ENCODE measurements at places on chromosomes 11 and 22. TPM values are rescaled to one million over a fixed set of nuclear protein-coding genes. Genes with fewer than 3 reads are reported as not detected.
A peak's percentile ranks its signal among the peaks of the same experiment; 100 is the strongest.

DNA sequence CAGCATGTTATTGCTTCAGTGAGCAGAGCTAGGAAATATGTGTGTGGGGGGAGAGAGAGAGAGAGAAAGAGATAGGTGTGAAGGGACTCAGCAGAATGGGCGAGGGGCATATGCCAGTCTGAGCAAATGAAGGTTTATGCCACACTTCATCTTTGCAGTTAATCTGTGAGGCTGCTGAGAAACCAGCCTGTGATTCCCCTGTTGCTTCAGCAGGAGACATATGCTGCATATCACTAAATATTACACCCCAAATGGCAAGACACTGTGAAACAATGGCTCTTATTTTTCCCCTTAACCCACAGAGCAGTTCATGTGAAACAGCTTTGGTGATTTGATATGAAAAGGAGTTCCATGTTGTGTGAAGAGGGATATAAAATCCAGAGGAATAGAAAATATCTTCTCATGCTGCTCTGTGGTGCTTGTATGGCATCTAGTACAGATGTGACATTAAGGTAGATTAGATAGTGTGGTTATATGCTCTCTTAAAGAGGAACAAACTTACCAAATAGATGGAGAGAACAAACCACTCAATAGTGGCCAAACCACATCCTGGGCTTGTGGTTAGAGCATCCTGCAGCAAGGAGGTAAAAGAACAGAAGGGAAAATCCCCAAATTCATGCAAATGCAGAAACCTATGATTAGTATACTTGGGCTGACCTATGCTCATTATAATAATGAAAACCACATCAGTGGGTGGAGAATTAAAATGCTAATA is 864.2 kb downstream of the FAM181B start:
- no peaks in the 10 kb centered on the region for H3K4me1 ChIP-seq
- no peak for DNase-seq
- no peak overlapping the region for H3K4me3 ChIP-seq
- H3K27me3 ChIP-seq: no peaks in the 10 kb centered on the region
- no peaks in the 10 kb centered on the region for H3K36me3 ChIP-seq

DNA sequence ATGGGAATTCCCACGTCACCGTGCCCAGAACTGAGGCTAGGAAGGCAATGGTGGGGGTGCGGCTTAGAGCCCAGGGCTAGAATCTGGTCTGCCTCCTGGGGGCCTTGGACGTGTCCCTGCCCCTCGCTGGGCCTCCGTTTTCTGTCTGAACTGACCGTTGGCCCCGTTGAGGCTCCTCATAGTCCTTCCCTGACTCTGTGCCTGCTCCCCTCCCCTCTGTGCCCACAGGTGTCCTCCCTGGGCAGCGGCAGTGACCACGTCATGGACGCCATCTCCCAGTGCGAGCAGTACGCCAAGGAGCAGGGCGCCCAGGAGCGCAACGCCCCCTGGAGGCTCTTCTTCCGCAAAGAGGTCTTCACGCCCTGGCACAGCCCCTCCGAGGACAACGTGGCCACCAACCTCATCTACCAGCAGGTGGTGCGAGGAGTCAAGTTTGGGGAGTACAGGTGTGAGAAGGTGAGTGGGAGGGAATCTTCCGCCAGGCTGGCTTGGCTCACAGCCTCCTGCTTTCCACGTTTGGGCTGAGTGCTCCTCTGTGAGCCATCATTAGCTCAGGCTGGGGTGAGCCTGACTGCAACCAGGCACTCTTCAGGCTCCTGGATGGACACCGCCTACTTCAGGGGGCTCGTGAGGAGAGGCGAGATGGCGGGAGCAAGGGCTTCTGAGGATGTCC is 63.9 kb downstream of the MYO7A start:
- peaks cover 2% of the 10 kb centered on the region for H3K27me3 ChIP-seq
- DNase-seq: peak; percentile 80
- no peak overlapping the region for H3K27ac ChIP-seq
- H3K4me1 ChIP-seq: no peaks in the 10 kb centered on the region
- H3K36me3 ChIP-seq: no peaks in the 10 kb centered on the region
- no peak overlapping the region for H3K4me3 ChIP-seq

Gene LGR4
- 29.2 TPM for total RNA-seq

- H3K27ac ChIP-seq: no peak overlapping the region
- H3K27me3 ChIP-seq: no peaks in the 10 kb centered on the region
- peak; percentile 87 for DNase-seq
- H3K4me3 ChIP-seq: no peak overlapping the region
- H3K36me3 ChIP-seq: no peaks in the 10 kb centered on the region
Measured at GRCh38 chr11:30392221-30392784, 69.4 kb downstream of the ARL14EP start.

DNA sequence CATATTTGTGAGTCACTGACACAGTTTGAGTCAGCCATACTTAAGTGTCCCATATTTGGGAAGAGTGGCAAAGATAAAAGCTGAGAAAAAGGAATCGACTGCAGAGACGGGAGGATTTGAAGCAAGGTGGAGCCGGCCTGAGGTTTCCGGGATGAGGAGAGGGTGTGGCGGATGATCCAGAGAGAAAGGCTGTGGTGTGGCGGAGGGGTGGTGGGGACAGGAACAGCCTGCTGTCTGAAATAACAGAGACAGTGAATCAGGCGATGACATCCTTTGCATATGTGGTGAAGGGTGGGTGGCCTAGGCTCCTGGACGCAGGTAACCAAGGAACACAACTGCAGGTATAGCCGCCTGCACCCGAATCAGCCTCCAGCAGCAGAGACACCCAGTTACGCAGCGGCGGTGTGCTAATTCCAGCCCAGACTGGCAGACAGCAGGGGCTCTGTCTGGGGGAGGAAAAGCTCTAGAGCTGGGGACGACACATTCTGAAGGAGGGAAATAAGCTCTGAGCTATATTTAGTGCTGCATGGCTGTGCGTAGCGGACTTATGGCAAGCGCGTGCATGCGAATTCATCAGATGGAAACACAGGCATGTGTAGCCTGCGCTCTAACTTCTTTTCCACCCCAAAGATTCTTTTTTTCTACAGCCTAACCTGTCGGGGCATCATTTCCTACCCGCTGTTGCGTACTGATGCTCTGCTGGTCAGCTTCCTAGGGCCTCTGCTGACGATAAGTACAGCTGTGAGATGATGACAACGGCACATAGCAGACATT is 62.7 kb upstream of the BARX2 start:
- DNase-seq: no peak
- H3K27ac ChIP-seq: no peak overlapping the region
- H3K4me3 ChIP-seq: no peak overlapping the region
- H3K36me3 ChIP-seq: no peaks in the 10 kb centered on the region
- H3K27me3 ChIP-seq: no peaks in the 10 kb centered on the region

DNA sequence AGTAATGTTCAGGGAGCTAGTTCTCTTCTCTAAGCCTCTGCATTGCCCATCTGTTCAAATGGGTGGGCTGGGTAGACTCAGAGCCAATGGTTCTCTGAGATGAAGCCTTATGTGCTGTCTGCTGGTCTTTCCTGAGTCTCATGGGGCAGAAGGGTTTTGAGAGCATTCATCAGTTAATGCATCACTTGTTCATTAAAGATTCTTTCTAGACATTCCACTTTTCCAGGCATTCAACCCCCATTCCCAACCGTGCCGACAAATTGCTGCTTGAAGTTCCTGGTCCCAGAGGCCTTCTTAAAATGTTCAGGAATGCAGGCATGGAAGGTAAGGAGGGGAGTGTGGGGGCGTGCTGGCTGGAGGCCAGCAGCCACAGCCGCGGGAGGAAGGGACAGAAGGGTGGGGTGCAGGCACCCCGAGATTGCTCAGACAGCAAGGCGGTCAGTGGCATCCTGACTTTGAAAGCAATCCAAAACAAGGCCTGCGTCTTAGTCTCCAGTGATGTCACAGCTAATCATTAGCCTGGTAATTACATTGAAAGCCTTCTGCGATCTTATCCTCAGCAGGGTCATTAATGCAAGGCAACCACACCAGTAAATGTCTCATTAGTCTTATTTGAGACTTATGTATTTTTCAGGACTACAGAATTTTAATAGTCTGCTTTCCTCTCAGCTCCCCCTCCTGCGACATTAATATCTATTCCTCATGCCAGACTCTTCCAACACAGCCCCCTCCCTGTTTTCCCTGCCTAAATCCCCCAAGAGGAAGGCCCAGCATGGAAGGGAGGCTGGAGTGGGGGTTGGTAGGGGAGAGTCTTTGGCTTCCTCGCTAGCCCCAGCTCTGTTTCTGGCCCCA is 328.8 kb downstream of the MIAT start:
- H3K4me3 ChIP-seq: no peak overlapping the region
- no peak for DNase-seq
- H3K27ac ChIP-seq: no peak overlapping the region
- H3K36me3 ChIP-seq: no peaks in the 10 kb centered on the region
- no peaks in the 10 kb centered on the region for H3K27me3 ChIP-seq
- no peaks in the 10 kb centered on the region for H3K4me1 ChIP-seq

DNA sequence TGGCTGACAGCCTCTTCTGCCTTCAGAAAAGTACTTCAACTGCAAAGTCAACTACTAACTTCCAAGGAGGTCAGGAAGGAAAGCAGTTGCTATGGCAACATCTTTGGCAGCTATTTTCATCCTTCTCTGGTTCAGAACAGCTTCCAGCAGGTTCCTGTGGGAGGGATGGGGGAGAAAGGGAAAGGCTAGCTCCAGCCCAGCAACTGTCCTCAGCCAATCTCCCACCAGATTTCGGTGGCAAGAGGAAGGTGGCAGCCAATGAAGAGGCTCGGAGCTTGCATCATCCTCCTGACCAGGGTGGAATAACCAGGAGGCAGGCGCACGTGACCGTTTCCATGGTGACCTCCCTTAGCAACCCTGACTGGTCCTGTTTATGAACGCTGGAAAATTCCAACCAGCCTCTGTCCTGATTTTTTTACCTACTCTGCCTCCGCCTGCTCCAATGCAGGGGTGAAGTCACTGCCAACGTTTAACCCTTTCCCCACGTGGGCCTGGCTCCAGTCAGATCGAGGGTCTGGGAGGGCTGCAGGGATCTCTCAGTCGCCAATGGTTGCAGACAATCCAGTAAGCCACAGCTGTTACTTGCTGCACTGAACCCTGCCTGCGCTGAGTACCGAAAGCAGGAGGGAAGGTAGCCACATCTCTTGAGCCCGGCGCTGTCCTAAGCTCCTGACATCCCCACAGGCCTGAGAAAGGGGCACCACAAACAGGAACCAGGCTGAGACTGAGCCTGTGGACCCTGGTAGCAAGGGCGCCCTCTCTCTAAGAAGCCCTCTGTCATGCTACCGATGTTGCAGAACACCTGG is 11.2 kb upstream of the MALAT1 start:
- H3K4me3 ChIP-seq: no peak overlapping the region
- peaks cover 46% of the 10 kb centered on the region for H3K4me1 ChIP-seq
- no peaks in the 10 kb centered on the region for H3K36me3 ChIP-seq
- peak; percentile 99 for DNase-seq
- peak overlapping the region; percentile 97 for H3K27ac ChIP-seq

Gene FBLN1
- total RNA-seq: 357 TPM

- H3K27me3 ChIP-seq: no peaks in the 10 kb centered on the region
- no peak overlapping the region for H3K27ac ChIP-seq
- peaks cover 18% of the 10 kb centered on the region for H3K4me1 ChIP-seq
- H3K36me3 ChIP-seq: no peaks in the 10 kb centered on the region
Measured at GRCh38 chr11:120383518-120384155, 47.4 kb downstream of the ARHGEF12 start.

GRCh38 chr11:100319691-100320090 is 367.4 kb upstream of the ARHGAP42 start:
- H3K4me3 ChIP-seq: no peak overlapping the region
- H3K27me3 ChIP-seq: no peaks in the 10 kb centered on the region
- no peak for DNase-seq
- no peaks in the 10 kb centered on the region for H3K36me3 ChIP-seq

GRCh38 chr22:40250608-40251007 is 72.9 kb downstream of the TNRC6B start:
- no peak overlapping the region for H3K27ac ChIP-seq
- peaks cover 11% of the 10 kb centered on the region for H3K36me3 ChIP-seq
- H3K4me3 ChIP-seq: no peak overlapping the region
- no peak for DNase-seq

DNA sequence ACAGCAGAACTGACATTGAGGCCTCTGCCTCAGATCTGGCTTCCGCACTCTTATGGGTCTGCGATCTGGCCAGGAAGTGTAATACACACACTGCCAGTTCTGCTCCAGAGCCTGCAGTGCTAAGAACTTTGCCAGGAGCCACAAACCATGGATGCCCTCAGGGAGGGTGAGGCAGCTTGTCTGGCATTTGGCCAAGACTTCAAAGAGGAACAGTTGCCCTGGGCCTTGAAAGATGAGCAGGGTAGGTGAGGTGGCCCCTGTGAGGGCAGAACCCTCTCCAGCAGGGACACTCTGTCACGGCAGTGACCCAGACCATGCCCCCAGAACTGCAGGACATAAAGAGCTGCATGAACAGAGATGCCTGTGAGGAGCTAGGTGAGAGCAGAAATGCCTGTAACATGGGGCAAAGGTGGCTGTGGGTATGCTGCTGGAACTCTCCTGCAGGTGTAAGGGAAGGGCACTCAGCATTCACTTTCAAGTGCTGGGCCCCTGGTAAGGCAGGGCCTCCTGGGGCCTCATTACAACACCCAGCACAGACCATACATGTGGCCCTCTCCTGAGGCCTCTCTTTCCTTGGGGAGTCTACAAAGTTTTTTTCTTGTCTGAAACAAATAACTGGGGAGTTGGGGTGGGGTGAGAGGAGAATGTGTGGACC is 47.3 kb downstream of the NEU3 start:
- H3K4me3 ChIP-seq: no peak overlapping the region
- H3K27ac ChIP-seq: no peak overlapping the region
- no peak for DNase-seq

DNA sequence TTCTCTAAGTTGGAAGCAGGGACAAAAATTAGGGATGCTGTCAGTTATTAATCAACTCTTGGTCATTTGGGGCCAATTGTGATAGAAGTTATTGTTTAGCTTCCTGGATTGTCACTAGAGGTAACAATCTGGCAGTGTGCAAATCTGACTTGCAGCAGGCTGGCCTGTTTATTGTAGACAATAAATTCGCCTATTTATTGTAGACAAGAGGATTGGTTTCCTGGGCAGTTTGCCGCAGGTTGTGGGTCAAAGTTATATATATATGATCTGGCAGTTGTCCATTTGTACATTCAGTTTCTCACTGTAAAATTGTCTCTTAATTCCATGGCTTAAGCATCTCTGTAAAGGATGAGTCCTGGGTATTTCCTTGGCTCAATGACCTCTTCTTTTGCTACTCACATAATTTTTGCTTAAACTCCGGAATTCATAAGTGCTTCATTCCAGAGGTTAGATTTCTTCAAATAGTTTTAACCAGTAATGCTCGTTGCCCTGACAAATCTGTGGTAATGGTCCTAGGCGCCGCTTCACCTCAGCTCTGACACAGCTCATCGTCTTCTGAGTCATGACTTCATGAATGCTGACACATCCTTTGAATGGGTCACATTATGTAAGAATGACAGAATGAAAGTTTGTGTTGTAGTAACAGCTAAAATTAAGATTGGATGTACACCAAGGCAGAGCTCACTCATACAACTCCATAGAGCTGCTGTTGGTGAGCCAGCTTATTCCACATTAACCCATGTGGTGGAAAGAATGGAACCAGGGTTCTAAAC is 7.8 kb upstream of the MMP3 start:
- no peaks in the 10 kb centered on the region for H3K36me3 ChIP-seq
- H3K27ac ChIP-seq: no peak overlapping the region
- no peak for DNase-seq
- no peaks in the 10 kb centered on the region for H3K27me3 ChIP-seq
- H3K4me1 ChIP-seq: no peaks in the 10 kb centered on the region

Gene BTBD18
- not detected for total RNA-seq
